ENCODE measurements at places on chromosomes 1 and 21.
A peak's percentile ranks its signal among the peaks of the same experiment; 100 is the strongest.

GRCh38 chr1:234772345-234773147, 162.6 kb upstream of the IRF2BP2 start:
- DNase-seq: no peak

- DNase-seq: no peak
Observed at GRCh38 chr21:25062061-25062460, 545.2 kb downstream of the MRPL39 start.

- DNase-seq: no peak
Observed at GRCh38 chr1:235809688-235810397, 56.9 kb downstream of the LYST start.

GRCh38 chr1:58412071-58412580, 134.4 kb downstream of the OMA1 start:
- no peak for DNase-seq

DNA sequence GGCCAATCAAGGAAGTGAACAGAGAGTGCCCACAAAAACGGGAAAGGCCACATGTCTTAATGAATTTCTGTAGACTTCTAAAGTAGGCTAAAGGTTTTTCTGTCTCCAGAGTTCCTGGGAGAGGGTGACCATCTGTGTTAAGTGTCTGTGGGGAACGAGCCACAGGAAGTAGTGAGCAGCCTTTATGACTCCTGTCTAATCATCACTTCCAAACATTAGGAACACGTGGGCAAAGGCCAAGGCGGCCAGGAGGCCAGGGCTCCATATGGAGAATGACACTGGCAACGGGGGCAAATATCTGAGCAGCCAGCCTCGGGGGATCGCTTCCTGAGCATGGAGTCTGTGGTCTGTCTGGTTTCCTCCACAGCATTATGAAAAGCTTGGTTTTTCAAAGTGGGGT, 7.1 kb downstream of the FAM89A start:
- no peak for DNase-seq

- no peak for DNase-seq
Observed at GRCh38 chr1:237282208-237282783, 240.3 kb downstream of the RYR2 start.

DNA sequence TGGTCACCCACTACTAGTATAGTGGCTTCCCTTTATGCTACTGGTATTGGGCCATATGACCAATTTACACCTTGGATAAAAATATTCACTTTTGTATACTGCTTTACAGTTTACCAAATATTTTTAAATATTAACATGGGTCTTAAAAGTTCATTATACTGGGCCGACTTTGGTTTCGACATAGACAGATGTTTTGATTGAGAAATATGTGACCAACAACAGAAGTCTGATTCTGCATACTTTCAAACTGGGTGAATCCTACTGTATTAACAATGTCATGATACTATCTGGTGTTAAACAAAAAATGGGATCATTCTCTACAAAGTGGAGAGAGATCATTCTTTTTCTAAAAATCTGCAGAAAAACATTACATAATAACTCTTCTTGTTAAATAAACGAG, 134.8 kb downstream of the AKT3 start:
- no peak for DNase-seq

GRCh38 chr1:6178751-6179563, 1.2 kb downstream of the CHD5 start:
- DNase-seq: no peak

- no peak for DNase-seq
Observed at GRCh38 chr1:69540052-69540451, 27.7 kb upstream of the LRRC7 start.

GRCh38 chr1:239686386-239686785, 300.0 kb downstream of the CHRM3 start:
- DNase-seq: no peak

GRCh38 chr1:65387821-65388220, 32.6 kb upstream of the LEPR start:
- no peak for DNase-seq

- no peak for DNase-seq
Observed at GRCh38 chr1:98045211-98045766, 124.5 kb upstream of the DPYD start.

- no peak for DNase-seq
Observed at GRCh38 chr21:40563900-40564299, 283.1 kb downstream of the DSCAM start.

DNA sequence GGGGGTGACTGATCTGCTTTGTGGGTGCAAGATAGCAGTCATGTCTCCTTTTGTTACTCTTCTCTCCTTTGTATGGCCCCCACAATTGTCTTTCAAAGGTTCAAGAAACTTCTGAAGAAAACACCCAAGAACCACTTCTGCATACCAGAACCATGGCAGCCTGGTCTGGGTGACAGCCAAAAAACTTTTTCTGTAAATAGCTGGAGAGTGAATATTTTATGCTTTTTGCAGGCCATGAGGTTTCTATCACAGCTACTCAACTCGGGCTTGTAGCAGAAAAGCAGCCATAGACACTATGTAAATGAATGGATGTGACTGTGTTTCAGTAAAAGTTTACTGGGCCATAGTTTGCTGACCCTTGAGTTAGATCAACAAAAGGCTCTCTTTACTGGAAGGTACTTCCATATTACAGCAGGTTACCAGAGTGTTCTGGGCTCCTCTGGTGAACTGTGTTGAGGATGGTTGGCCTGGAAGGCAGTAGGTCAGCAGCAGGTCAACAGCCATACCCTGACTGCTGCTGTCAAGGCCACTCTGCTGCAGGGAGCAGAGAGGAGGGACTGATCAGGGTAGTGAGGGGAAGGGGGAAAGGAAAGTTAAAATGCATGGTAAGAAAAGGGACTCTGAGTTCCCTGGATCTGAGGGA, 116.4 kb downstream of the GDAP2 start:
- no peak for DNase-seq

GRCh38 chr1:172515436-172515835, 17.5 kb upstream of the SUCO start:
- no peak for DNase-seq

- DNase-seq: no peak
Observed at GRCh38 chr1:58057826-58058225, 488.7 kb downstream of the OMA1 start.

GRCh38 chr1:159141584-159142390, 29.6 kb upstream of the CADM3 start:
- DNase-seq: peak; percentile 93

DNA sequence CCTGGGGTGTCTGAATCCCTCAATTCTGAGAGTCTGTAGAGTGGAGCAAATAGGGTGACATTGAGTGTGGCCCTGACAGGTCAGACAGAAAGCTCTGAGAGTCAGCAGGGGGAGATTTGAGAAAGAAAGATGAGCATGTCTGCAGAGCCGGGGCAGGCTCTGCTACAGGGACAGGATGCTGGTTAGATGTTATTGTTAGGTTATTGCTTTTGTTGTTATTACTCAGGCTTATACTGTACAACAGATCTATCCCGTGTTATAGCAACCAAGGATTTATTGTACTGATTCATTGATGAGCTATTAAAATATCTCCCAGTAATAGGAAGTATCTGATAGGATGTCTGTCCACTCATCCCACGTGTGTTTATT, 59.5 kb downstream of the NFASC start:
- no peak for DNase-seq

DNA sequence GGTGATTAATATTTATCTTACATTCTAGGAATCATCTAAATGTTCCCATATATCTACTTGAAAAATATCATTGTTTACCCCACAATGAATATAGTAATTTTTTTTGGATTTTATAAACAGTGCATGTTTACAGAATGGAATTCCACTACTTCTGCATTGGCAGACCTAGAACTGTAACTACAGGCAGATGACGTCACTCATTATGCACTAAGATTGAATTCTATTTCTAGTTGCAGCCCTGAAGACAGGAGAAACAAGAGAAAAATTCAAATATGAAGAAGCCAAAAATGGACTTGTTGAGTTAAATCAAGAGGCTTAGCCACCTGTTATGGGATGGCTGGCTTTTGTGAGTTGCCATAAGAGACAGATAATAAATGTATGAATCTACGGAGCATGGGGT, 364.7 kb downstream of the PCP4 start:
- DNase-seq: no peak

Measured in NCI-H526 (cell line).